Neural crest cell (in vitro differentiated cells): ENCODE measurements at places on chromosomes 1 and 21. TPM values are rescaled to one million over a fixed set of nuclear protein-coding genes. Genes with fewer than 3 reads are reported as not detected.

The SLC45A1 gene
- total RNA-seq: 2.5 TPM in 2 replicates

The TPTE gene
- not detected in 2 replicates for total RNA-seq

The ELF3 gene
- 0.19 and 0.55 TPM in 2 replicates for total RNA-seq

The C1orf210 gene
- not detected in 2 replicates for total RNA-seq

The DMRTA2 gene
- 0.18 TPM in 1 of 2 replicates, not detected in the other for total RNA-seq

The IFI44 gene
- total RNA-seq: 0.47 TPM in 1 of 2 replicates, not detected in the other

The DRAXIN gene
- total RNA-seq: 9.7 TPM in 2 replicates

GRCh38 chr21:45937721-45938452 lies 43.7 kb upstream of the COL6A1 start:
- DNase-seq: no peak

- DNase-seq: no peak
Measured at GRCh38 chr1:221815660-221816059, 73.8 kb upstream of the DUSP10 start.

DNA sequence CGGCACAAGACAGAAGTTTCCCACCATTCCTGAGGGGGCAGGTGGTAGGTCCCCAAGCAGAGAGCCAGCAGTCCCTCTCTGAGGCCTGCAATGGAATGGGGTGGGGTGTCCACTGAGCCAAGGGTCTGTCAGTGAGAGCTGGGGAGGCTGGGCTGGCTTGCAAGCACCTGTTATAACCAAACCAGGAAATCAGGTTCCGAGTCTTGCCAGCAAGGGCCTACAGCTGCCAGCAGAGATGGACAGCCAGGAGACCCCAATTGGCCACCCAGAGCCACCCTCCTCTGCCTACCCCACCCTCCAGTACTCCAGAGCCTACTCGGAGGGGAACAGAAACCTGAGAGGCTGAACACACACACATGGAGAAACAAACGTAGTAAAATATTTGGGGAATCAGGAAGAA lies 32.2 kb downstream of the PSEN2 start:
- no peak for DNase-seq

DNA sequence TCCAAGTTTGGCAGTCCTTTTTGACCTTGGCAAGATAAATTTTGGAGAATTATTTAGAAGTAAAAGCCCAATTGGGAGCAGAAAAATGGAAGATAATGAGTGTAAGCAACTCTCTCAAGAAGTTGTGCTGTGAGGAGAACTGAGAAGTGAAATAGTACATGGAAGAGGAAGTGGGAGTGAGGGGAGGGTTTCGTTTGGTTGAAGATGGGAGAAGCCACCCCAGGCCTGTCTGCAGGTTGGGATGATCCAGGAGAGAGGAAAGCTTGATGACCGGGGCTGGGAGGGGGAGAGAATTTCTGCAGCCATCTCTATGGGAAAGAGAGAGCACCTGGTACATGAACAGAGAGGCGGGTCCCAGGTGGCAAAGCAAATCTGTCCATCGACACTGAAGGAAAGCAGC lies 8.6 kb upstream of the RCAN1 start:
- no peak for DNase-seq

DNA sequence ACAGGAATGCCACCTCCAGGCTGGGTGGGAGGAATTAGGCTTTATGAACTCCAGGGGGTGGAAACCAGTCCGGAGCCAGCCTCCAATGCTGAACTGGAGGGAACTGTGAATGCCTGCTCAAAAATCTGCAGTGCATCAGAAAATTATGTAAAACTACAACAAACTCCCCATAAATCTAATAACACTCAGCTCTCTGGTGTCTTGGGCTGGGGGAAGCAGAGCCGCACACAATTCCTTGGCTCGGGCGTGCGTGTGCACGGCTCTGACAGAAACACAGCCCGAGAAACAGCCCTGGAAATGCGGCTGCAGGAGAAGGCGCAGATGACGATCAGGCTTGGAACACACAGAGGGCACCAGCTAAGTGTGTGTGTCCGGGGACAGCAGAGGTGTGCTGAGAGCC lies 127.6 kb upstream of the VAMP3 start:
- DNase-seq: no peak

- no peak for DNase-seq
Measured at GRCh38 chr1:47257224-47257623, 25.2 kb upstream of the TAL1 start.

DNA sequence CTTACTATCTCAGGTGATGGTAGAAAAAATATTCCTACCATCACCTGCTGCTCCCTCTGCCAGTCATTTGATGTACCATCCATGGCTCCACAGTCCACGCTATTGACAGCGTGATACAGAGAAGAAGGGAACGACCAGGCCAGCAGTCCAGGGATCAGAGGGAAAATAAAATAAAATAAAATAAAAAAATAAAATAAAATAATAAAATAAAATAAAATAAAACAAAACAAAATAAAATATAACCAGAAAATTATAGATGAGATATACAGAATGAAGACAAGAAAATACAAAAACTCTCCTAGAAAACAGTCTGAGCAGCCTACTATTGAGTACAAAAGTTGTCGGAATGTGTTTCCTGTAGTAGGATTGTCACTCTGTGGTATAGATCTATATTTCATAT lies 619.4 kb upstream of the TMPRSS15 start:
- no peak for DNase-seq

DNA sequence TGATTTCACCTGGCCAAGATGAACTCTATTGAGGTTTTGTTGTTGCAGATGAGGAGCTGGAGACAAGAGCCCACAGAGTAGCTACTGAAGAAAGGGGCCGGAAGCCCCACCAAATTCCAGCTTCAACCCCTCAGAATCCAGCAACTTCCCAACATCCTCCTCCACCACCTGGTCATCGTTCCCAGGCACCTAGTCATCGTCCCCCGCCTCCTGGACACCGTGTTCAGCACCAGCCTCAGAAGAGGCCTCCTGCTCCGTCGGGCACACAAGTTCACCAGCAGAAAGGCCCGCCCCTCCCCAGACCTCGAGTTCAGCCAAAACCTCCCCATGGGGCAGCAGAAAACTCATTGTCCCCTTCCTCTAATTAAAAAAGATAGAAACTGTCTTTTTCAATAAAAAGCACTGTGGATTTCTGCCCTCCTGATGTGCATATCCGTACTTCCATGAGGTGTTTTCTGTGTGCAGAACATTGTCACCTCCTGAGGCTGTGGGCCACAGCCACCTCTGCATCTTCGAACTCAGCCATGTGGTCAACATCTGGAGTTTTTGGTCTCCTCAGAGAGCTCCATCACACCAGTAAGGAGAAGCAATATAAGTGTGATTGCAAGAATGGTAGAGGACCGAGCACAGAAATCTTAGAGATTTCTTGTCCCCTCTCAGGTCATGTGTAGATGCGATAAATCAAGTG lies 14.3 kb downstream of the CD2 start:
- no peak for DNase-seq

- no peak for DNase-seq
Measured at GRCh38 chr1:47465605-47466004, 27.8 kb downstream of the FOXD2 start.

DNA sequence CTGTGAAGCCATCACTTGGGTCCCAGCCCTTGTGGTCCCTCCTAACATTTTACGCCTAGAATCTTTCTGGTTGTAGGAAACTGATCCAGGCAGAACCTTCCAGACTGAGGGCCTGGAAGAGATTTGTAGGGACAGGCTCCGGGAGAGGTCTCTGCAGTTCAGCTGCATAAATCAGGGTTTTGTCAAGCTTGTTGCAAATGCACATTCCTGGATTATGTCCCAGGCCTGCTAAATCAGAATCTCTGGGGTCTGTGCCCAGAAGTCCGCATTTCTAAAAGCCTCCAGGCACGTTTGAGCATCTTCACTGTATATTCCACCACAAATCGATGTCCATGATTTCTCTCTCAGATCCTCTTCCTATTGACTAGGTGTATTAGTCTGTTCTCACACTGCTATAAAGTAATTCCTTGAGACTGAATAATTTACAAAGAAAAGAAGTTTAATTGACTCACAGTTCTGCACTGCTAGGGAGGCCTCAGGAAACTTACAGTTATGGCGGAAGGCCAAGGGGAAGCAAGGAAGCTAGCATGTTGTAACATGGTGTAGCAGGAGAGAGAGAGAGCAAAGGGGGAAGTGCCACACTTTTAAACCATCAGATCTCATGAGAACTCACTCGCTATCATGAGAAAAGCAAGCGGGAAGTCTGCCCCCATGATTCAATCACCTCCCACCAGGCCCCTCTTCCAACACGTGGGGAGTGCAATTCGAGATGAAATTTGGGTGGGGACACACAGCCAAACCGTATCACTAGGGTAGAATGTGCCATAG lies 1.2 kb upstream of the FHAD1 start:
- DNase-seq: no peak

DNA sequence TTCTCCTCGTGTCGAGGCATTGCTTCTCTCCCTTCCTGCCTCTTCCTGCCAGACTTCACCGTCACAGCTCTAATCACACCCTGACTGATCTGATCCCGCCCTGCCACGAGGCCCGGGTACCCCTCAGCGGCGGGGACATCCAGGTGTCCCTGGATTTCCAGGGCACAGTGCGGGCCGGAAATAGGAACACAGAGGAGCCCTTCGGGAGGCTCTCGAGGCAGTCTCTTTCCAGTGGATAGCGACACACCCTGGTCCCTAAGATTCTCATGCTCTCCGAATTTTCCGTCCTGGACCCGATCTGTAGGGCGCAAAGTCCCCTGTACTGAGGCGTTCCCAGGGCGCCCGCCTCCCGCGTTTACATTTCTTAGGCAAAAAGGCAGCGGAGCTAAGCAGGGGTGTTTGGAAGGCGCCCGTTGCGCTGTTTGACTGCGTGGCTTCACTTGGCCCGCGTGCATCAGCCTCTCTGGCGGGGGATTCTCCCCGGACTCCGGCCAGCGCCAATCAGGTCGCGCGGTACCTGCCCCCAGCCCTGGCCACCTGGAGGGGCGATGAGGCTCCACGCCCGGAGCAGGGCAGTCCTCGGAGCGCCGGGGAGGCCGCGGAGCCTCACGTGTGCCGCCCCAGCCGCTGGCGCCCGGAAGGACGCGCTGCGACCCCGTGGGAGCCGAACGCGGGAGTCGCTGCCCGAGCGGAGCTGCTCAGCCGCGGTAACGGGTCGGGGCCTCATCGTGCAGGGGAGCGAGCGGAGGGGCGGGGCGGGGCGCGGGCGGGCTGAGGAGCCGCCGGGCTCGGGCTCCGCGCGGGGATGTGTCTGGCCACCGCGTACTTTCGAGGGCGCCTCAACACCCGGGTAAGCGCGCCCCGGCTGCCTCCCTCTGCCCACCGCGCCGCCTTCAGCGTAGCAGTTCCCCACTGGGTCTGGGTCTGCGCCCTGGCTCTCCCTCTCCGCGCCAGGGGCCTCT lies at the start of gene FAM163A:
FAM163A (plus strand) TSS at position 575 of the 962 bp plus-strand sequence. CDS start 69,807 bp downstream, outside the sequence.
- DNase-seq: peak; percentile 22

GRCh38 chr1:110340207-110340468 lies 961 bp downstream of the RBM15 start:
- DNase-seq: no peak

GRCh38 chr1:24463776-24464735 lies 38.6 kb upstream of the RCAN3 start:
- DNase-seq: no peak

DNA sequence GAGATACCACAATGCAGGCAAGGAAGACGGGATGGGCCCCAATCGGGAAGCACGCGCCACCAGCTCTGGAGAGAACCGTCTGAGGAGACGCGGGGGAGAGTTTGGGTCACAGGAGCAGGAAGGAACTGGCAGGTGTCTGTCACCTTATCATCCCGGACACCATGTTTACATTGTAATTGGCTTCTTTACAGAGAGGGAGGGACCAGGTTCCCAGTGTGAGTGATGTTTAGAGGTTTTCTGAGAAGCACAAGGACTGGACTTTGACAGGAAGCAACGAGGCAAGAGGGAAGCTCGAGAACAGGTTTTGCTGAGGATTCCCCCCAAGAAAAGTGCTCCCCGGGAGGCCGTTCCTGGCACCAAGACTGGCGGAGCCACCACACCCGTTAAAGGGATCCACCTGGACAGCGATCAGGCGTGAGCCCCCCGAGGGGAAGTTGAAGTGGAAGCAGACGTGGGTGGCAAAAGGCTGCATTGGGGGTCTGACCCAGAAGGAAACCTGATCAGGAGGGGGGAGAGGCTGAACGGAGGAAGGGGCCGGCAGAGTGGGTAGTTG lies 957 bp downstream of the EPS15 start:
- DNase-seq: peak; percentile 20

DNA sequence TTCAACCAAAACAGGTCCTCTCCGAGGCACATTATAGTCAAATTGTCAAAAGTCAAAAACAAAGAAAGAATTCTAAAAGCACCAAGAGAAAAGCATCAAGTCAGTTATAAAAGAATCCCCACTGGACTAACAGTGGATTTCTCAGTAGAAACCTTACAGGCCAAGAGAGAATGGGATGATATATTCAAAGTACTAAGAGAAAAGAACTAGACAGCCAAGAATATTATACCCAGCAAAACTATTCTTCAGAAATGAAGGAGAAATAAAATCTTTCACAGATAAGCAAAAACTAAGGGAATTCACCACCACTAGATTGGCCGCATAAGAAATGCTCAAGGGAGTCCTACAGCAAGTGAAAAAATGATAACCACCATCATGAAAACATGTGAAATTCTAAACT lies 16.1 kb downstream of the OLFML3 start:
- no peak for DNase-seq

- no peak for DNase-seq
Measured at GRCh38 chr1:2629627-2630497, 3.0 kb downstream of the MMEL1 start.

GRCh38 chr1:92774407-92774806 lies 10.5 kb downstream of the EVI5 start:
- DNase-seq: no peak

DNA sequence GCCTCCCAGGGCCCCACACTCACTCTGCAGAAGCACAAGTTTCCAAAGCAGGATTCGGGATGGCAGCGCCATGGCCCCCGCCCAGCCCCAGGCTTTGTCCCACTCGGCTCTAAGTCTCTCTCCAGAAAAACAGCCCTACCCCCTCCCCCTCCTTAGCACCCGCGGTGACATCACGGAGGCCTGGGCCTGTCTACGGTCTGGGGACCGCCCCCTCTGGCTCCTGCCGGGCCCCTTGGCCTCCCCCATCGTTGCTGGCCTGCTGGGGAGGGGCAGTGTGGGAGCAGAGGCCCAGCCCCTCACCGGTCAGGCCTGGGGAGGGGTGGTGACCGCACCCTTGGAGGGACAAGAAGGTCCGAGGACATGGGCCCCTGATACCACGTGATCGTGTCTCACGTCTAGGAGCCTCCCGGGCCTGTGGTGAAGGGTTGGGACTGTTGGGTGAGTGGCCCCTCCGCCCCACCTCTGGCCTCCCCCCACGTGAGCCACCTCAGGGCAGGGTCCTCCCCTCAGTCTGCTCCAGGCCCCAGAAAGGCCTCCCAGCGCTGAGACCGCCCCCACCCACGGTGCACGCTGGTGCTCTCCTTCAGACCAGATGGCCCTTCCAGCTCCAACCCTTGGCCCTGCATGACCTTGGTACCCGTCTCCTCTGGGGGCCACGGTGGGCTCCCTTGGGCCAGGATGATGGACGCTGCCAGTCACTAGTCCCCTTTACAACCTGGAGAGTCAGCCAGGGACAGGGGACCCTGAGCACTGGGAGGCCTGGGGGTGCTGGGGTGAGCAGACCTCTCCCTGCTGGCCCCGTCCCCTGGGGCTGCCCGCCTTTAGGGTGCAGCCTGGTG lies at the start of gene MXRA8:
MXRA8 (minus strand) TSS at position 123 of the 839 bp plus-strand sequence; CDS start at position 72, 51 bp downstream.
- no peak for DNase-seq

- no peak for DNase-seq
Measured at GRCh38 chr1:40637470-40638007, 27.9 kb downstream of the RIMS3 start.

GRCh38 chr1:85611425-85611824 lies 30.9 kb downstream of the CCN1 start:
- no peak for DNase-seq

- DNase-seq: no peak
Measured at GRCh38 chr1:152745289-152745704, 12.5 kb upstream of the KPRP start.
